SJCRH30 (cell line): ENCODE measurements at places on chromosomes 5 and 9. TPM values are rescaled to one million over a fixed set of nuclear protein-coding genes. Genes with fewer than 3 reads are reported as not detected.

- DNase-seq = no peak
These were observed 154.5 kb downstream of the CWC27 start for GRCh38 chr5:64923151-64923685.

DNA sequence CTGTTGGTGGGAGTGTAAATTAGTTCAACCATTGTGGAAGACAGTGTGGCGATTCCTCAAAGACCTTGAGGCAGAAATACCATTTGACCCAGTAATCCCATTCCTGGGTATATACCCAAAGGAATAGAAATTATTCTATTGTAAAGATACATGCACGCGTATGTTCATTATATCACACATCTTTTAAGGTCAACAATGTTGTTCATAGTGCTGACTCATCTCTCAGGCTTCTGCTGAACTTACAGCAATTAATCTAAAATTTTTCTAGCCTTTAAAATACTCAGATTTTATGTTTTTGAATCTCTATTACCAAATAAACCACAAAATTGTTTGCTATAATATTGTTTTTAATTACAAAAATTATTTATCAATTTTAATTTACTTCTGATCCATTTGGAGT lies 38.8 kb upstream of the ZNF618 start:
- DNase-seq = no peak

The CBY3 gene
- total RNA-seq = not detected in 2 replicates

The RNF183 gene
- 0.05 TPM in 1 of 2 replicates, not detected in the other for total RNA-seq

GRCh38 chr9:70580606-70581195 lies 166.2 kb upstream of the KLF9 start:
- no peak for DNase-seq
